ENCODE measurements at places on chromosomes 5 and 9. TPM values are rescaled to one million over a fixed set of nuclear protein-coding genes. Genes with fewer than 3 reads are reported as not detected.

Gene DELE1
- 44.2 TPM for total RNA-seq

Gene C5orf58
- not detected for total RNA-seq

Gene LRSAM1
- 10.7 TPM for total RNA-seq

Gene ERAP2
- 14.9 TPM for total RNA-seq

Gene TXNDC8
- not detected for total RNA-seq

Gene LRRTM2
- 2.9 TPM for total RNA-seq

Gene GPR21
- not detected for total RNA-seq

Gene DPYSL3
- 62.7 TPM for total RNA-seq

Gene HRH2
- total RNA-seq, result 0.17 TPM

Gene FAM151B
- 3.1 TPM for total RNA-seq

Gene SPINK6
- total RNA-seq, result not detected

Gene MLANA
- total RNA-seq, result not detected

Gene ORM2
- total RNA-seq, result not detected

Gene GCNT4
- 0.34 TPM for total RNA-seq

Gene SOHLH1
- total RNA-seq, result not detected

Gene CLIC3
- 4.0 TPM for total RNA-seq

Gene TAF11L10
- total RNA-seq, result not detected

Gene FAM240B
- not detected for total RNA-seq

Gene C9orf153
- not detected for total RNA-seq

Gene SPINK7
- total RNA-seq, result not detected

Gene EIF4E1B
- not detected for total RNA-seq

Gene PCDHGA7
- 0.50 TPM for total RNA-seq

Gene TRIM36
- total RNA-seq, result 1.5 TPM

Gene LHFPL2
- total RNA-seq, result 12.4 TPM

Gene PCDHB4
- not detected for total RNA-seq

Gene HCN1
- not detected for total RNA-seq

Gene FANCG
- total RNA-seq, result 48.5 TPM

Gene CCNI2
- total RNA-seq, result not detected

Gene ADGRD2
- total RNA-seq, result not detected

Gene IFNA5
- total RNA-seq, result not detected

Gene ARHGEF39
- 15.0 TPM for total RNA-seq

Gene JAKMIP2
- 14.1 TPM for total RNA-seq

Gene SLC31A1
- 14.5 TPM for total RNA-seq

Gene SEMA4D
- 0.84 TPM for total RNA-seq

Gene ZBTB26
- 2.5 TPM for total RNA-seq

Gene GDA
- under 0.01 TPM for total RNA-seq

Gene PCDHGA10
- 4.9 TPM for total RNA-seq

Gene ECSCR
- 1.0 TPM for total RNA-seq

Gene IL5
- total RNA-seq, result not detected

Gene LMNB1
- total RNA-seq, result 104 TPM

Gene DNAH5
- 0.67 TPM for total RNA-seq

Gene GRXCR2
- not detected for total RNA-seq

Gene ARHGEF37
- total RNA-seq, result 0.34 TPM

Gene CERCAM
- total RNA-seq, result 63.5 TPM

Gene CCDC107
- total RNA-seq, result 15.0 TPM

Gene TTLL11
- total RNA-seq, result 3.7 TPM

Gene GFI1B
- total RNA-seq, result under 0.01 TPM

Gene GPR151
- not detected for total RNA-seq

Gene ERCC8
- 14.3 TPM for total RNA-seq

Gene C6
- total RNA-seq, result not detected

Gene IGFBPL1
- not detected for total RNA-seq

Gene GRAMD2B
- total RNA-seq, result 14.1 TPM

Gene SLC4A9
- not detected for total RNA-seq

Gene SLC6A19
- not detected for total RNA-seq

Gene LRRC70
- total RNA-seq, result 0.17 TPM

Gene TMCO6
- total RNA-seq, result 14.6 TPM

Gene PCDHA1
- total RNA-seq, result not detected

Gene KIF20A
- 103 TPM for total RNA-seq

All from bronchus fibroblast of lung (primary cell).